ENCODE measurements at places on chromosomes 11 and 22.
A peak's percentile ranks its signal among the peaks of the same experiment; 100 is the strongest.

- no peak for DNase-seq
These were observed 26.4 kb downstream of the INCENP start for GRCh38 chr11:62149986-62150886.

DNA sequence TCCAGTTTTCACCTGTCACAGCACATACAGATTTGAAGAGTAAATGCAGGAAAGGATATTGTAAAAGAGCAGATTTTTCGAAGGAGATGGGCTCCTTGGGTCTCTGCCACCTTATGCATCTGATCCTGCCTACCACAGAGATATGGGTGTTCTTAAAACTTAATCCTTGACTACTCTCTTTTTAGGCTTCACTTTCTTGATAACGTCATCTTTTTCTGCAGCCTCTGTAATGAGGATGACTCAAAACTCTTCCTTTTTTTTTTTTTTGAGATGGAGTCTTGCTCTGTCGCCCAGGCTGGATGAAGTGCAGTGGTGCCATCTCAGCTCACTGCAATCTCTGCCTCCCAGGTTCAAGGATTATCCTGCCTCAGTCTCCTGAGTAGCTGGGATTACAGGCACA, 7.8 kb downstream of the PRR14L start:
- DNase-seq = no peak

- no peak for DNase-seq
These were observed 75.0 kb downstream of the SIK3 start for GRCh38 chr11:117023178-117023577.

DNA sequence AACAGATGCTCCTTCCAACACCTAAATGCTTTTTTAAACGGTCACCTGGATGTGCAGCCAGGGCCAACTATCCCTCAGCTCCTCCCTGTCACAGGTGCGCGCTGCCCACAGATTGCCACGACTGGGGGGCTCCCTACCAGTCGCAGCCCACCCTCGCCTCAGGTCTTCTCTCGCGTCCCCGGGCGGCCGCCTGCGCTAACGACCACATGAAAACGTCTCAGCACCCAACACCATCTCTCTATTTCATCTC, 469 bp downstream of the ZBED5 start:
- no peak for DNase-seq

GRCh38 chr22:29811377-29811776, 26.7 kb downstream of the ASCC2 start:
- no peak for DNase-seq

GRCh38 chr22:26800858-26801257, 143.5 kb downstream of the MIAT start:
- DNase-seq = peak; percentile 24

GRCh38 chr11:28874706-28875105, 766.5 kb downstream of the METTL15 start:
- DNase-seq = no peak

GRCh38 chr11:17013548-17014320, 480 bp downstream of the PLEKHA7 start:
- no peak for DNase-seq

GRCh38 chr11:20457934-20458680, 70.6 kb downstream of the PRMT3 start:
- DNase-seq = no peak

GRCh38 chr22:38861170-38861876, 10.7 kb downstream of the CBX6 start:
- no peak for DNase-seq

- DNase-seq = no peak
These were observed 173.6 kb upstream of the CCDC90B start for GRCh38 chr11:83459798-83460197.

- peak; percentile 41 for DNase-seq
These were observed 540.3 kb downstream of the NTM start for GRCh38 chr11:131910523-131911387.

GRCh38 chr22:28507896-28508295, 171.7 kb downstream of the TTC28 start:
- no peak for DNase-seq

GRCh38 chr22:36405671-36406538, 18.1 kb upstream of the MYH9 start:
- DNase-seq = peak; percentile 73

DNA sequence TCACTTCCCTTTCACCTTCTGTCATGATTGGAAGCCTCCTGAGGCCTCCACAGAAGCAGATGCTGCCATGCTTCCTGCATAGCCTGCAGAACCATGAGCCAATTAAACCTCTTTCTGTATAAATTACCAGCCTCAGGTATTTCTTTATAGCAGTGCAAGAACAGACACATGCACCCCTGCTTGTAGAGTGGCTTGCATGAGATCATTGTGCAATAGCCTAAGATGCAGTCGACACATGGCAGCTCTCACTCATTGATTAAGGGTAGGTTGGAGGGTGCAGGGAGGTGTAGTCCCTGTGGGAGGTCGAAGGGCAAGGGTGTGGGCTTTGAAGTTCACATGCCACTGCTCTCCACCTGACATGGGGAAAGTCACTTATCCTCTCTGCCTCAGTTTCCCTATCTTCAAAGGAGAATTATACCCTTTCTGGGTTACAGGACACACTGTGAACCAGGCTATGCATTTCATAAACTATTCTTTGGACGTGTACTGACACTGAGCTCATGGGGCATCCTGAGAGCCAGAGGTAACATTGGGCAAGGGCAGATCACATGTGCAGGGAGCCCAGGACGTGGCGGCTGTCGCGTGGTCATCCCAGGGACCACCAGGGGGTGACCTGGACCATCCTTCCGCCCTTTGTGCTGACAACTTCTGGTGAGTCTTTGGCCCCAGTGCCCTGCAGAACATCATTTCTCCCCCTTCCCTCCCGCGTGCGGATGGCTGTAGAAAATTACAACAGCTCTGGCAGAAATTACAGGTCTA, 69.2 kb upstream of the SHANK2 start:
- no peak for DNase-seq

DNA sequence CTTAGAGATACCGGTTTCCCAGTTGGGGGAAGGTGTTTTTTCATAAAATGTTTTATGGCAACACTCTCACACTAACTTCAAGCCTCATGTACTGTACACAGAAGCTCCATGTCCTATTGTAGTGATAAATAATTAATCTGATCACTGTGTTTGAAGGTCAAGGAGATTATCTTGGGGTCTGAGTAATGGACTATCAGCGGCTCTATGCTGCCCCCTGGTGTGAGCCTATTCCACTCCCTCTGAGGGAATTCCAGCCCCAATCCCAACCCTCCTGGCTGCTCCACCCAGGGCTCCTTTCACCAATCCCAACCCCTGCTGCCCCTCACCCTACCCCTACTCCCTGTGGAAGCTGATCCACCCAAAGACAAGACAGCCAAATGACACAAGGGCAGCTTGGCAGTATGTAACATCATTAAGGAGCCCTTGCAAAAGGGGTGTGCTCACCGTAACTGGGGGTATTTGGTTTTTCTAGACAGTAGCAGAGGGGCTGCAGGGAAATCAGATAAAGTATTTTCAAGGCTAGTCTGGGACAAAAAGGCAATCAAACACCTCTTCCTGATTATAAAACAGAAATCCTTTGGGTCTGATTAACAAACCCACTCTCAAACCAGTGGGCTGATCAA, 22.3 kb downstream of the HPS4 start:
- peak; percentile 25 for DNase-seq

GRCh38 chr11:824292-824880, 3.3 kb upstream of the CRACR2B start:
- no peak for DNase-seq

- DNase-seq = no peak
These were observed 62.2 kb downstream of the COMMD9 start for GRCh38 chr11:36227044-36227443.

GRCh38 chr11:91786097-91786496, 438.5 kb upstream of the FAT3 start:
- no peak for DNase-seq

DNA sequence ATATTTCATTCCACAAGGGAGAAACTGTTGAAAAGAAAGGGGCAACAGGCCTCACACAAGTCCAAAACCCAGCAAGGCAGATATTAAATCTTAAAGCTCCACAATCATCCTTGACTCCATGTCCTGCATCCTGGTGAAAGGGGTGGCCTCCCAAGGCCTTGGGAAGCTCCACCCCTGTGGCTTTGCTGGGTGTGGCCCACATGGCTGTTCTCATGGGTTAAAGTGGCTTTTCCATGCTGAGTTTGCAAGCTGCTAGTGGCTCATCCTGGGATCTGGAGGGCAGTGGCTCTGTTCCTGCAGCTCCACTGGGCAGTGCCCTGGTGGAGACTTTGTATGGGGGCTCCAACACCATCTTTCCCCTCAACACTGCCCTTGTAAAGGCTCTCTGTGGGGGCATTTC, 106.4 kb downstream of the CTNND1 start:
- no peak for DNase-seq

DNA sequence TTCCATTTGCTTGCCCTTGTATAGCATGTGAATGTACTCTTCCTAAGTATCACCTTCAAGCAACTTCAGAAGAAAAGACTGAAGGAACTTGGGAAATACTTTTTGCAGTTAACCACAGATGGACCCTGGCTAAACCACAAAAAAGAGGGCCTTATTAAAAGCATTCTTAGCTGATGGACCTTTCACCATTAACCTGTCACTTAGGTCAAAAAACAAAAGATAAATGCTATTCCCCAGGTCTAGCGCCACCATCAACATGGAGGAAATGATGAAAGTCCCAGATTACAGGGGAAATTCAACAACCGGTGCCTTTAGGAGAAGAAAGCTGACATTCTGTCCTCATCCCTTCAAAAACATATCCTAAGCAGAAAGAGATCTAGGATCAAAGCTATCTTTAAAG, 29.5 kb downstream of the STK33 start:
- DNase-seq = no peak

DNA sequence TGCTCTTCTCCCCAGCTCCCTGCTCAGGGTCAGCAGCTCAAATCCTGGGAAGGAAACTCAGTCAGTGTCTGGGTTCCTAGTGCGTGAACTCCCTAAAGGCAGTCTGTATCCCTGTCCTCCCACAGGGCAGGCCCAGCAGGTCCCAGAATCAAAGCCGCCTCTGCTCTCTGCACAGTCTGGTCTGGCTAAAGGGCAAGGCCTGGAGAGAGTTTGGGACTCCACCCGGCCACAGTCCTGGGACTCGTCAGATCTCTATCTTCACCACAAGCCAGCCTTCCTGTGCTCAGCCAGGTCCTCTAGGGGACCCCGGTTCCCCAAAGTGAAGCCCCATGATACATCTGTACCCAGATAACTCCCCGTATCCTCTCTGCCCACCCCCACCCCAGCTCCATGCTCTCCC, 56.2 kb upstream of the CSNK2A3 start:
- DNase-seq = no peak

DNA sequence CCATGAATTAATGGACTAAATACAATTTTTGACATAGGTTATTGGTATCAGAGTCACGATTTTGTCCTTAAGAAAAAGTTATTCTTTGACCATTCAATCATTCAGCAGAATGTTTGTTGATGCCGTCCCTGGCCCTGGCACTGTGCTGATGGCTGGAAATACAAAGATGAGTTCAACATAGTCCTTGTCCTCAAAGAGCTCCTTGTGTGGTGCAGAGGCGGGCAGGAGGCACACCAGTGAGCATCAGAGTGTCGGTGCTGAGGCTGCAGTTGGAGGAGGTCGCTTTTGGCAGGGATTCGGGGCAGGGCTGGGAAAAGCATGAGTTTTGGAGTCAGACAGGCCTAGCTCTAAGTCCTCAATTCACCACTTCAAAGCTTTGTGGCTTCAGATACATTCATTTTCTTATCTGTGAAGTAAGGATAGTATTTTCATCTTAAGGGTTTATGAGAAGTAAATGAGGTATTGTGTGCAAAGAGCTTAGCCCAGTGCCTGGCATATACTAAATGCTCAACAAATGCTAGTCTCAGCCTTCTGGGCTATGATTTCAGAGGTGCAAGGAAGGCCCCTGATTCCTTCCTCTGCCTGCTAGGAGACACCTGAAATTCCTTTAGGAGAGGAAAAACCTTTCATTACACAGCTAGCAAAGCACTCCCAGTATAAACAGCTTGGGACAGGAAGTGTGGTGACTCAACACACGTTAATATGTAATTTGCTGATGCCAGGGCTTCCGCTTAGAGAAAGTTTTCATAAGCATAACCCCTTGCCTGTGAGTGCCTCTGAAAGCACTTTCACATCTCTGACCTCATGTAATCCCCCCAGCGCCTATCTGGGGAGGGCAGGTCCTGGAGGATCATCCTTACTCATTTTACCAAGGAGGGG, 113.8 kb downstream of the NECTIN1 start:
- DNase-seq = peak; percentile 91

DNA sequence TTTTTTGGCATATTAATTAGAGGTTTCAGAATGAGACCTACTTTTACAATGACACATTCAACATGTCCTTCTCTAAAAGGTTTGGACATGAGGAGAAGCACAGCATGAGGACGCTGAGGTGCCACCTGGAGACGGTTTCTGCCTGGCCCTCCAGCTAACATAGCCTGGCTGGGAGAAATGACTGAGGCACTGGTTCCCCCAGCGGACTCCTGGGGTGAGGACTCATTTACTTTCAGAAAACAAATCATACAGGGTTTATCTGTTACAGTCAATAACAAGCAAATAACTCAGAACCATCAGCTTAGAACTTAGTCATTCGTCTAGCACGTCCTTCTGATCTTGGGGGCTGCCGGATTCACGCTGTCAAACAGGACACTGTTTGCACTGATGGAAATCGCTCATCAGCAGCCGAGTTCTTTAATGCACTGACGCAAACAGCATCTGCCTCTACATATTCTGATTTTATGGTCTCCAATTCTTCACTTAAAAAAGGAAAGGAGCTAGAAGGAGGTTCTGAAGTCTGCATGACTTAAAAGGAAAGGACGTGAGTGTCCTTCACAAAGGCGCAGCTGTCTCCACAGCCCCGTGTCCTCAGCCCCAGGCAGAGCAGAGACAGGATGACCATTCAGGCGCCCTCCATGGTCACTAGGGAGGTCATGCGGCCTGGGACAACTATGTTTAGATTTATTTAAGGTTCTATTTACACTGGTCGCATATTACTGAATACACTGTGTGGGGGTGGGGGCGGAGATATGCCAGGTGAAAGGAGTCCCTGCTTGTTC, 44.2 kb downstream of the CERK start:
- no peak for DNase-seq

- DNase-seq = no peak
These were observed 31.6 kb upstream of the CAVIN3 start for GRCh38 chr11:6351782-6352382.

DNA sequence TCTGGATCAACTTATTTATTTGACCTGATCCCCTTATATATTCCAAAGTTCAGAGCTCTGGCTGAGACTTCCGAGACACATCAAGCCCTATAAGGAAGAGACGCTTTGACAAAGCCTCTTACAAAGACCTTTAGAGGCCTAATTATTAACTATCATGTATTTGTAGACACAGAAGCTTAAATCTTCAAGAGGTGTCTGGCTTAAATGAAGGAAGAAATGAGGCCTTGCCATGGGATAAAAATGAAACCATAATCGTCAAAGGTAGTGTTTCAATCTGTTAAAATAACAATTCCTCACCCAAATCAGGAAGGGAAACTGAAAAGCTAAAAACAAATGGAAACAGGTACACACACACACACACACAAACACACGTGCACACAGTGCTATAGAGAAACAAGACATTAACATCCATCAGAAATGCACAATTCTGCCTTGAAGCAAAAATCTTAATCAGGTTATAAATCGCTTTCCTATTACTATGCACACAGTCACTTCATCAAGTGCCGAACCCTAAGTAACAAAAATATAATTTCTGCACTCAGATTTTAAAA, 50.2 kb downstream of the PITPNB start:
- DNase-seq = no peak

- peak; percentile 95 for DNase-seq
These were observed 5.0 kb upstream of the MRPL11 start for GRCh38 chr11:66443602-66444001.

GRCh38 chr11:80860632-80861031, 1419.8 kb upstream of the TENM4 start:
- DNase-seq = peak; percentile 32

- no peak for DNase-seq
These were observed 70.2 kb upstream of the CREB3L1 start for GRCh38 chr11:46207270-46207669.

Data from M059J (cell line).